AG04449 (cell line): ENCODE measurements at places on chromosomes 7 and 10.

GRCh38 chr7:143900230-143900766 lies 1.7 kb downstream of the TCAF1 start:
- no peak for DNase-seq

GRCh38 chr10:44186821-44187220 lies 198.1 kb downstream of the CXCL12 start:
- DNase-seq: no peak

DNA sequence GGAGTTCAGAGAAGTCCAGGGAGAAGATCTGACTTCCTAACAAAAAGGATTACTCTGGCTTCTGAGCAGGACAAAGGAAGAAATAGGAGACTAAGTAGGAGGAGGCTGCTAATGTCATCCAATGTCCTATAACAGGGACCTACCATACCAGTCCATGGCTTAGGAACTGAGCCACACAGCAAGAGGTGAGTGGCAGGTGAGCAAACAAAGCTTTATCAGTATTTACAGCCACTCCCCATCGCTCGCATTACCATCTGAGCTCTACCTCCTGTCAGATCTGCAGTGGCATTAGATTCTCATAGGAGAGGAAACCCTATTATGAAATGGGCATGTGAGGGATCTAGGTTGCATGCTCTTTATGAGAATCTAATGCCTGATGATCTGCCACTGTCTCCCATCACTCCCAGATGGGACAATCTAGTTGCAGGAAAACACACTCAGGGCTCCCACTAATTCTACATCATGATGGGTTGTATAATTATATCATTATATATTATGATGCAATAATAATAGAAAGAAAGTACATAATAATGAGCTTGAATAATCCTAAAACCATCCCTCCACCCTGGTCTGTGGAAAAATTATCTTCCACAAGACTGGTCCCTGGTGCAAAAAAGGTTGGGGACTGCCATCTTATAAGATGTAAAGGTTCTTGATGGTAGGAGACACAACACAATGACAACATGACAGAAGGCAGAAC lies 487.4 kb downstream of the PLXDC2 start:
- no peak for DNase-seq

DNA sequence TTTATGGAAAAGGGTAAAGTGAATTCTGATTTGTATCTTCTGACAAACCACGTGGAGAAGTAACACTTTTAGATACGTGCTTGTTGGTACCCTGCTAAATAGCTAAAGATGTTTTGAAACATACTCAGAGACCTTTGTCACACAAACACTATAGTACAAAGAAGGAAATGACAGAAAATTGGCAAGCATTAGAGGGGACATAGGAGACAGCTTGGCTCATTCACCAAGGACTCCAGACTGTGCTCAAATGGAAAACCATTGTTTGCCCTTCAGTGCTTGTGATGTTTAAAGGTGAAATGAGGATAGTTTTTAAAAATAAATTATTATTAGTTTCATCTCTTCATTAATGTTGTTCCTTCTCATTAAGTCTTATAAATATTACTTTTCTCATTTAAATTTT lies 34.0 kb upstream of the CD36 start:
- no peak for DNase-seq

GRCh38 chr7:128152721-128153120 lies 88.4 kb upstream of the LEP start:
- no peak for DNase-seq

- DNase-seq: no peak
These were observed 361 bp upstream of the PLXDC2 start for GRCh38 chr10:19815731-19816410.

- DNase-seq: no peak
These were observed 670.8 kb downstream of the SORCS1 start for GRCh38 chr10:106493751-106494150.

- no peak for DNase-seq
These were observed at the start of gene HPS1 for GRCh38 chr10:98446661-98447221. Gene HPS1 (minus strand): TSS chr10:98446935. CDS start chr10:98443240, 3,695 bp downstream.

- no peak for DNase-seq
These were observed 33.3 kb upstream of the FXYD4 start for GRCh38 chr10:43338117-43338516.

DNA sequence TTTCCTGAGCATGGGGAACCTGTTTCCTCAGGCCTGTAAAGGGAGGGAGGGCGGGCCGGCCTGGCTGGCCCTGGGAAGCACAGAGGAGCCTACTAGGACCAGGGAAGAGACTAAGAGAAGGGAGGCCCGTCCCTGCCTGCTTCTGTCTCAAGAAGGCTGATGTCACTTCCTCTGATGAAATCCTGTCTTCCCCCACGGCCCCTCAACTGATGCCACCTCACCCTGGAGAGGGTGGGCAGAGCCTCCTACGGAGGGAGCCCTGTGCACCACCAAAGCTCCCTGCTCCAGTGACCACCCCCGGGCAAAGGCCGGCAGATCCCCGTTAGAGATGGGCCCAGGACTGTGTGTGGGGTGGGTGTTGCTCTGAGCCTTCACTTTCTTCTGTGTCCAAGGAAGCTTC lies 1.0 kb upstream of the PILRA start:
- DNase-seq: peak; percentile 14

GRCh38 chr7:50721160-50721559 lies 61.5 kb downstream of the GRB10 start:
- DNase-seq: no peak

GRCh38 chr7:77799078-77799964 lies 748 bp downstream of the PHTF2 start:
- DNase-seq: no peak

GRCh38 chr10:93437946-93438612 lies 44.1 kb downstream of the MYOF start:
- no peak for DNase-seq

- no peak for DNase-seq
These were observed 119.1 kb downstream of the PHTF2 start for GRCh38 chr7:77917500-77918262.

DNA sequence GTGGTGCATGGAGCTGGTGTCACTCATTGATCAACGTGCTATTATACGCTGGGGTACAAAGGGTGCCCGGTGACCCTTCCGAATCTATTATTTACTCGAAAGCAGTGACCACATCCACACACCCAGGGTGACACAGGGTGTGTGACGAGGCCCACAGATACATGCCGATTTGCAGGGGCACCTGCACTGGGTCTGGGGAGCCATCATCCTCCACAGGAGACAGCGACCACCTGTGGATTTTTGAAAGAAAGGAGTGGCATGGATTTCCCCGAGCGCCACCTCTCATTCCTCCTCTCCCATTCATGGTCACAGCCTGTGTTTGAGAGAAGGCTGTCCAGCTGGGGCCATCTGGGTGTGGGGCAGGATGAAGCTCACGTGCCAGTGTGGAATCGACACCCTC lies 249.7 kb downstream of the PAXIP1 start:
- no peak for DNase-seq

DNA sequence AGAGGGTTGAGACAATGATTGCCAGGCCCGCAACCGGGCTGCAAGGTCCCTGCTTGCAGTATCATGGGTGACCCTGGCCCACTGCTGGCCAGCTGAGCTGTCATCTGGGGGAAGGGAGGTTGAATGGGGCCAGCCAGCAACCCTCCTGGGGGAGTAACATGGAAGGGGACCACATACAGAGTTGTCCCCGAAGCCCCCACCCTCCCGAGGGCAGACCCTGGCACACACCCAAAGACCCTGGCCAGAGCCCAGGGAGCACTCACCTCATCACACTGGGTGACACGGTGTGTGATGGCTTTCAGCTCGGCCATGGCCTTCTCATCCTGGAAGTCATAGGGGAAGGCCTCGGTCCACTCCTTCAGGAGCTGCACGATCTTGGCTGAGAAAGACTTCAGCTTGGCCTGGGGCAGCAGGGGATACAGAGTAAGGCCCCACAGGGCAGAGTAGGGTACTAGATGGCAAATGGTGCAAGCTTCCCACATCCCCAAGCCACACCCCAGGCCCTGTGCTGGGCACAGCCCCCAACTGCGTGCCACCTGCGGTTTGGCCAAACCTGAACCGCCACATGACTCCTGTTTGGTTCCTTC lies 63.4 kb downstream of the CSGALNACT2 start:
- no peak for DNase-seq

DNA sequence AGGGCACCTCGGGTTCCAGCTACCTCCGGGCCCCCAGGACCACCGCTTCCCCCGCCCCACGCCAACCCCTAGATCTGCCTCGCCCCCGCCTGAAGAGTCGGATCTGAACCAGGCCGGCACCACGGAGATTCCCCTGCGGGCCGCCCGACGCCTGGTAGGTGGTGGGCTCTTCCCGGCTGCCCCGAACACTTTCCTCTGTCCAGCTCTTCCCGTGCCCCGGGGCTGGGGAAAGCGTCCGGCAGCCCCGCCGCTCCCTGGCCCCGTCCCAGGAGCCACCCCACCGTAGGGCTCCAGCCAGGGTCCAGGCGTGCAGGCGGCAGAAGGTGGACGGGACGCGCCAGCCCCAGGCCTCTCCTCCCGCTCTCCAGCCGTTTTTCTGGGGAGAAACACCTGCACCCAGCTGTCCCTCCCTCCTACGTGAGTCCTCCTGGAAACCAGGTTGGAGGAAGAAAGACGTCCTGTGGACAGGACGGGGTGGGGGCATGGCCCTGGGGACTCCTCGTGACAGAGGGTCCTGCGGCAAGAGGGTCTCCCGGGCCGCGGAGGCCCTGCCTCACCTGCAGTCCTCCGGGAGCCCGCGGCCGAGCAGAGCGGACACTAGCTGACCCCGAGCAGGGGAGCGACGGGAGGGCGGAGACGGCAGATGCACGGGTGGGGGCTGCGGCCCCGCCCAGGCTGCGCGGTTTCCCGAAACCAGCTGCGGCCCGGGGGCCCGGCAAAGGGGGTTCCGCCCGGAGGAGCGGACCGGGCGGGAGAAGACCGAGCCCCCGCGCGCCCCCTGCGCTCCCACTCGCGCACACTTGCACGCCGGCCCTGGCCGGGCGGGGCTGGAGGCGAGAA lies at the start of gene TMEM176B:
Gene TMEM176B (minus strand): TSS at position 624 of the 840 bp plus-strand sequence. CDS start 3,795 bp downstream, outside the sequence.
- no peak for DNase-seq

- no peak for DNase-seq
These were observed 13.2 kb upstream of the CAMK2B start for GRCh38 chr7:44338600-44338999.

DNA sequence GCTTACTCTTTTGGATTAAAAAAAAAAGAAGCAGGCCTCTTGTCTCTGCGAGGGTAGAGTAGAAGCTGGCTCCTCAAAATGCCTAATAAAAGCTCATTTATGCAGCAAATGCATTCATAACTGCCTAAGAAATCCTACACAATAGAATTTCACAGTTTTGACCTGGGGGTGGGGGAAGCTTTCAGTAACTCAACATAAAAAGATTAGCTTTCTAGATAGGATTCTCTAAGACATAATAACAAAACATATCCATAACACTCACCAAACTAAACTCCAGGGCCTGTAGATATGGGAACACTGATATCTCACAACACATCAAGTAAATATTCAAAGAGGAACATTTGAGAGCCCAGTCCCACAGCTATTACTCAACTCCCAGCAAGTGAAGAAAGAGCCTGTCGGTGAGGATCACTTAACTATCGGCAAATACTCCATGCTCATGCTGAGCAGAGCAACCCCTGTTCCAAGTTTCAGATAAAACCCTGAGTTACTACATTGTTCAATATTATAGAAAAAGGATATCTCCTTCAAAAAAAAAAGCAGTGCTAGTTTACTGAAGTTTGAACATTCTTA lies 88.1 kb downstream of the COBL start:
- no peak for DNase-seq

GRCh38 chr7:1865571-1866255 lies 195.6 kb downstream of the ELFN1 start:
- DNase-seq: no peak

GRCh38 chr10:59991117-59991516 lies 84.8 kb upstream of the CCDC6 start:
- DNase-seq: no peak
